ENCODE measurements at places on chromosomes 2 and 18. TPM values are rescaled to one million over a fixed set of nuclear protein-coding genes. Genes with fewer than 3 reads are reported as not detected.
A peak's percentile ranks its signal among the peaks of the same experiment; 100 is the strongest.

DNA sequence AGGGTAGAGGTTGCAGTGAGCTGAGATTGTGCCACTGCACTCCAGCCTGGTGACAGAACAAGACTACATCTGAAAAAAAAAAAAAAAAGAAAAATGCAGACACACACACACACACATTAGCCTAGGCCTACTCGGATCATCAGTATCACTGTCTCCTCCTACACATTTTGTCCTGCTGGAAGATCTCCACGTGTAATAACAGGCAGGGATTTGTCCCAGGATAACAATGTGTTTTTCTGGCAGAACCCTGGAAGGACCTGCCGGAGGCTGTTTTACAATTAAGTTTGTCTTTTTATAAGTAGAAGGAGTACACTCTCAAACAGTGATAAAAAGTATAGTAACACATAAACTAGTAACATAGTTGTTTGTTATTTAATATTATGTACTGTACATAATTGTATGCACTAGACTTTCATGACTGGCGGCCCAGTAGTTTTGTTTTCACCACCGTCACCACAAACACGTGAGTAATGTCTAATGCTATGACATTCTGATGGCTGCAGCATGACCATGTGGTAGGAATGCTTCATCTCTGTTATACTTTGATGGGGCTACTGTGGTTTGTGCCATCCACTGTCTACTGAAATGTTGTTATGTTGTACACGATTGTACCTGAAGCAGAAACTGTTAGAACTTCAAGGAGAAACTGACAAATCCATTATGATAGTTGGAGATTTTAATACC is 130.6 kb downstream of the ATP9B start:
- peak; percentile 30 for DNase-seq

GRCh38 chr2:27194538-27195354 is 17.1 kb upstream of the ATRAID start:
- DNase-seq, result no peak

DNA sequence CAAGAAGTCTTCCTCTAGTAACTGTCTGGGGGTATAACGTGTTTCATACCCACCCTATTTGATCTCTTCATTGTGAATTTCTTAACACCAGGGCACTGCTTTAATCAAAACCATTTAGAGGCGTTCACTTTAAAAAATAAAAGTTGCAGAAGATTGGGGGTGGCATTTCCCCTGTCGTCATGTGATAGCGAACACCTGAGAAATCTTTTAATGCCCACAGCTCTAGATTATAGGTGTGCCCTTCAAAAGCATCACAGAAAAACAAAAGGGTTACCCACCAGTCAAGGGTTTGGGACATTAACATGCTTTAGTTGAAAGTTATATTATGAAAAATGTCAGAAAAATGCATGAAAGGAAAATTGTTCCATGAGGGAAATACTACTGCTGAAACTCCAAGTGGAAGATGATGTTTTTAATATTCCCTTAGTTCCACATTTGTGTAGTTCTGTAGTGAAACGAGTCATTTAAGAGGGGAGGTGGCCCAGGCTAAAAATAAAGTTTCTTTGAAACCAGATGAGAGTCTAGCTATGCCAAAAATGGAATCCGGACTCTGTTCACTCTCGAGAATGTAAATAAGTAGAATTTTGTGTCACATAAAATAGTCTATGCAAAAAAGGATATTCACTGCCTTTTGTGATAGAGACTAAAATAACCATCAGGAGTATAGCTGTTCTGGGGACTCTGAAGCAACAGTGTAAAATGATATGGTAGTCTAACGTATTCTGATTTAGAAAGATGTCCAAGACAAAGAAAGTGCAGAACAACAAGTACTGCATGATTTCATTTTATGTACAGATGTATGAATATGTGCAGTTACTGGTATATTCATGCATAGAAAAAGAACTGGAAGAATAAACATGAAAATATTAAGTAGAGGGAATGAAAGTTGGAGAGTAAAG is 95.3 kb downstream of the TMEM247 start:
- no peak for DNase-seq

GRCh38 chr2:233418052-233418760 is 63.9 kb downstream of the DGKD start:
- DNase-seq, result no peak

MYOM1 gene
- not detected for total RNA-seq

ARL5A gene
- 83.5 TPM for total RNA-seq

COLEC11 gene
- not detected for total RNA-seq

IL36RN gene
- not detected for total RNA-seq
